ENCODE measurements at places on chromosomes 2 and 18.

DNA sequence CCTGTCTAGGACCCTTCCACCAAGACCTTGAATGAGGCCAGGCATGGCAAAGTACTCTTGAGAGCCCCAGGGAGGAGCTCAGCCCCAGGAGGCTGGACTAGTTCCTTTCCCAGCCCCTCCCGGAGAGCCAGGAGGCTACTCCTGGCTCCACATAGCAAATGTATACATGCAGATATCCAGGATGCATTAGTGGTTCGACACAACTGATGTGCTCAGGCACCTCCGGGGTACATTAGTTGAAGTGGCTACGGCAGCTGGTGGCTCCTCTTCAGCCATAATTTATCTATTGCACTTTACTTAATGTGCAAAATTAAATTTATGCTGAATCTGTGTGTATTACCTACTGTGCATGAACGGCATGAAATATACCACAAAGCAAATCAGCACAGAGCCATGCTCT is 182.8 kb upstream of the MEIS1 start:
- DNase-seq = no peak

DNA sequence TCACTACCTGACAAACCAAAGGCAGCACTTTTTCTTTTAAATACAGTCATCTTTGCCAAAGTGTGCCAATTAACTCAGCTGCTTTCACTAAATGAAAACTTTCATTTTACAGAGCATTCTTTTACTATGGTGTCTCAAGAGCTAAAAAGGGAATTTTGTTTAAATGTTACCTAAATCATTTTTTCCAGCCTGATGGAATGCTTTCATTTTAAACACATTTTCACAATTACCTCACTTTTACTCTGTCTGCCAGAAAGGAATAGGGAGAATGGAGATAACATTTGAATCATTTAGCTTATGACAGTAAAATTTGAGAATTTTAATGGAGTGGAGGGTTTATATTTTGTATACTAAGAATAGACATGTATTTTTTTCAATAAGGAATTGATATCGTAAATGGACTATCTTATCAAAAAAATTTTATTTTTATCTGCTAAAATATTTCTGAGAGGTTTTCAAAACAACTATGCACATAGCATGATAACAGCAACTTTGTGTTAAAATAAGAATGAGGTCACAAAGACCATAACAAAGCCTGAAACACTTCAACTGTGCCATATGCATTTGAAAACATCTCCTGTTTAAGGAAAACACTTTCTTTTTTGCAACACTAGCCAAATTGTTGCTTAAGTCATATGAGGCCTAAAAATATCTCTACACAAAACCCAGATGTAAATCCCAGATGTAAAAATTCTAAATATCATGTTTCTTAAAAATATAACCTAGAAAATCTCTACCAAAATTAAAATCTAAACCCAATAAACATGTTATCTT is 769.9 kb upstream of the FSHR start:
- no peak for DNase-seq

- DNase-seq = no peak
Observed at GRCh38 chr2:215554689-215555498, 119.0 kb upstream of the FN1 start.

GRCh38 chr2:35365859-35366258 is 989.7 kb upstream of the CRIM1 start:
- no peak for DNase-seq

GRCh38 chr2:583666-584065 is 93.5 kb downstream of the TMEM18 start:
- DNase-seq = no peak

DNA sequence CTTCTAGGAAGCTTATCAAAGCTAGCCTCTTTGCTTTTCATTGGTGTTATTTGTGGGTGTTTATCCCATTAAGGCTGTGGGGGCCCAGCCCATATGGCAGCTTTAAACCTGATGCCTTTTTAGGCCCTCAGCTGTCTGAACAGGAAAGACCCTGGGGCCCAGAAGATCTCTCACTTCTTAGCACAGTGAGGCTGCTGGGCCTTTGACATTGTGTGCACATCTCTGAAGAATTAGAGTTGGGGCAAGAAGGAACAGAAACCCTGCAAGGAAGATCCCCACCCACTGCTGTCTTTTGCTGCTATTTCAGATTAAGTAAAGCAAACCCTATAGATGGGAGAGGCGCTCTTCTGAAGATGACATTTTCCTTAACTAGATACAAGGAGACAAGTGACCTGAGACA is 250.0 kb downstream of the SMAD2 start:
- no peak for DNase-seq

DNA sequence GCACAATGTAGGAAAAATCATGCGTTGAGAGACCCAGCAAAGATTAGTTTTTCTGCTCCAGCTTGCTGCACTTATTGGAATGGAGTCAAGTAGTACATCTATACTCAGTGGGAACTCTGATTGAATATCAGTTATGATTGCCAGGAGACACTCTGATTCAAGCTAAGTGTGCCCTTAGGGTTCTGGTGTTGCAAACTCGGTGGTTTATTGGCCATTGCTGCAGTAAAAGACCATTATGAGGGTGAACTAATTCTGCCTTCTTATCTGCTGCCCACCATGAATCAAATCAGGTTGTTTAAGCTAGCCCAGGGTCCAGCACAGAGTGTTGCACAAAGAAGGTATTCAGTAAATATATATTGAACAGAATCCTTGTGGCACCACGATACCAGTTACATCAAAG is 74.8 kb upstream of the GLS start:
- no peak for DNase-seq

GRCh38 chr2:172901913-172902312 is 166.3 kb downstream of the RAPGEF4 start:
- no peak for DNase-seq

- DNase-seq = no peak
Observed at GRCh38 chr18:4405965-4406364, 49.1 kb downstream of the DLGAP1 start.

DNA sequence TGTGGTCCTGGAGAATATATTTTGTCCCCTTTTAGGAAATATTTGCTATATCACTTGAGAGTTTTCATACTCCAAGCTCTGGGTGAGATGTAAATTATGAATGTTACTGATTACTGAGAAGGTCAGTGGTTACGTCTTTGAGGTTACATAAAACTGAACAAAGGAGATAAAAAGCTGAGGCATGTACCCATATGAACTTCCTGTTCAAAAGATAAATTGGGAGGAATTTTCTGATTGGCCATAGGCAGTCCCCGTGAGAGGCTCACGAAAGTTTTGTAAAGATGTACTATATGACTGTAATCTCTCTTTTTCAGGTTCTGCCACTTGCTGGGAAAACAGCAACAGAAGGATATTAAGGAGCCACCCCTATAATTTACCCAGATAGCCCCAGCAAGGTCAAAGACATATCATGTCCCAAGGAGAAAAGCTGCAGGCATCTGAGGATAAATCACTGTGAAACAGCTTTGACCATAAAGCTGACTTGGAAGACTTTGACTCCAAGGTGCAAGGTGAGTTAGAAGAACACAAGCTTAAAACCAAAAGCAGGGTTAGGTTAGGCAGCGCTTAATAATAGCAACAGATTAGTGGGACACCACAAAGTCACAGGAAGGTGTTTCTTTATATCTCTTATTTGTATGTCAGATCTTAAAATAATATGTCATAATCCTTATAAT is 90.4 kb downstream of the OSBPL6 start:
- no peak for DNase-seq

DNA sequence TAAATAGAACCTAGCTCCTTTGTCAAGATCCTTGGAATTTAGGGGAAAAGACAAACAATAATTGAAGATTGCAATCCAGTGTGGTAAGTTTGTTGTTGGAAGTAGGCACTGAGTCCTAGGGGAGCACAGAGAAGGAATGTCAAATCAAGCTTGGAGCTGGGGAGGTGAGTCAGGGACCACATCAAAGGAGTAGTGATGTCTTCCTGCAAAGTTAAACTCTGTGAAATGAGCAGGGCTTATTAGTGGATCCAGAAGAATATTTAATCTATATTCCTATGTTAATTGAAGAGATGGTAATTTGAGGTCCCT is 41.7 kb upstream of the NABP1 start:
- DNase-seq = no peak

DNA sequence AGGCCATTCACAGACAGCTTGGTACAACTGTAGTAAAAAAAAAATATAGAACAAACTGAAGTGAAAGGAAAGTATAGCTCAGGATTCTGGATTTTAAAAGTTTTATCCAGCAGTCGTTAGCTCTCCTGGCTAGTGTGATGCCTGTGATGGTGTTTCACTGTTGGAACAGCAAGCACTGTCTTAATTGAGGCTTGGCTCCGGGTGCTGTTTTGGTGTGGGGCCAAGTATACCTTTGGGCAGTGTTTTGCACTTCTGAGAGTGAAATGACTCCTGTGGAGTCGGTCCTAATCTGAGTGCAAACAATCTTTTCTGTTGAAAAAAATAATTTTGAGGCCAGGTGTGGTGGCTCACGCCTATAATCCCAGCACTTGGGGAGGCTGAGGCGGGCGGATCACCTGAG is 28.7 kb upstream of the RAB1A start:
- no peak for DNase-seq

DNA sequence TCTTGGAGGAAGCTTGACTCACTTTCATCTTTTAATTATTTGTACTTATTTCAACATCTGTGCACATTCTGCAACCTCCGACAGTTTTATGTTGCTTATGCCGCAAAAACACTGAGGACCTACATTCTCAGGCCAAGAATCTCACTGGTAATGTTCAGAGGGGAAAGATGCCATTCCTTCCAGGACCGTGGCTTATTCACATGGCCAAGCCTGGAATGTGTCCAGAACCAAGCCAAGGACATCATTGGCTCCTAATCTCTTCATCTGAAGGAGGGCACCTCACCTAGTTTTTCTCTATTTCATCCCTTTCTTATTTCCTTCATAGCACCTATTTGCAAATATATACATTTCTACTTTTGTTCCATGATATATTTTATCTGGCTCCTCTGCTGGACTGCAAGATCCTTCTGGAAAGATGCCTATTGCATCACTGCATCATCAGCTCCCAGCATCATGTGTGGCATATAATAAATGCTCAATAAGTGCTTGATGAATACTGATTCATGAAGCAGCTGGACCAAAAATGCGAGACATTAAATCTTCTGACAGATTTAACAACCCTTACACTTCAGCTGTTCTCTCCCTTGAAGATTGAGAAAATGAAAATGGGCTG is 377.1 kb downstream of the TNS1 start:
- no peak for DNase-seq

DNA sequence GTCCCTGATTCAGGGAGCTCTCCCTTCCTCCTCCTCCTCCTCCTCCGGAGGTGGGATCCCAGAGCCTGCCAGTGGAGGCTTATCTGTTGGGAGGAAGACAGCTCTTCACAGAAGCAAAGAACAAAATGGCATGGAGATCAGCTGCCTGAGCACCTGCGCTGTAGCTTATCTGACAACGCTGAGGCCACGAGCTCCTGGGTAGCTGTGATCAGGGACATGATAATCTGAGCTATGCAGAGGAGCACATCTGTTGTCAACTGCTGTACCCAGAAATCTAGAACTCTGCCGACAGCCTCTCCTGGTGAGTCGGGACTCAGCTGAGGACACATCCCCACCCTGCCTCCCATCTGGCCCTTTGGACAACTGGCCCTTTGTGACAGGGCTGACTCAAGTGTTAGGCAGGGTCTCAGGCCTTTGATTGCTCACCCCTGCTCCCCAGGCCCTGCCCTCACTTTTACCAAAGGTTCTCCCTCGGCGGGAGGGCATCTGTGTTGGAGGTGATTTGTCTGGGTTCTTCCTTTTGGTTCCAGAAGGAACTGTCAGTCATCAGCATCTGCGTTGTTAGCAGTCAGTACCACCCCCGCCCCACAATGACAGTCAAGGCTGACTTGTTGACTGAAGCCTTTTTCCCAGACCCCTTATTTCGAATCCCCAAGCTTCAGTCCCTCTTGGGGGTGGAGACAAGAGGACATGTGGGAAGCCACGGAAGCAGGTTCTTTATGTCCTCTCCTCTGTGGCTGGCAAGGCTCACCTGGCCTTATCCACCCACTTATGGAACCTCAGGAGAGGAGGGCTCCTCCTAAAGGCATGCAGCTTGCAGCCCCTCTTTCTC is 5.9 kb upstream of the CNNM3 start:
- DNase-seq = no peak

DNA sequence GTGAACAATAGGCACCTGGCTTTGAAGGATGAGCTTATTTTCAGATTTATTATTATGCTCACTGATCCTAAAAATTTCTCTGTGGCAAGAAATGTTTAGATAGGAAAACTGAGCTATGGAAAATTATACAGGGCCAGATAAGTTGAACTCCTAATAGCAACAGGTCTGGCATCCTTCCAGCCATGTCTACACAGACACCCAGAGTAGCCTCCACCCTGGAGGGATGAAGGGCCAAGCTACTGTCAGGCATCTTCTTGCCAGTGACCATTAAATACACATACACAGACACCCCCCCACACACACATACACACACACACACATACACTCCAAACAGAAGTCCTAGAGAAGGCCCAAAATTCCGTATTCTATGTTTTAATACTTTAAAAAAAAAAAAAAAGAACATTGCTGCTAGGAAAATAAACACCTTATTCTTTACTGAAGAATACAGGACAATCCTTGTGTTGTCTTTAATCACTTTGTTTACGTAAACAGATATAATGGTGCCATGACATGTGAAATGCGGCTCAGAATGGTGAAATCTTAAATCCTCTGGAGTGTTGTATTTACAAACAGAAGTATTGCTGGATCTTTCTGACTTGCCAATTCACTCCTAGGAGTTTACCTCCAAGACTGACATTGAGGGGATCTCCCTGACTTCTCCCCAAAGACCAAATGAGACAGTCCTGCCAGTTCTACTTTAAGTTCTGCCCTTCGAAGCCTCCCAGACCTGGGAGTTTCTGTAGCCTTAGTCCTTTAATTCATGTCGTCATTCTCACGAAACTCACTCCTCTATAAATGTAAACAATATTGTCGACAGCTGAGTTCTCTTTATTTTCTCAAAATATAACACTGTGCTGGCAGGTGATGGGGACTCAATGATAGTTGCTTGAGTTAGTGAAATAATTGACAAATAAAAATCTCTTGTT is 163.1 kb downstream of the ANTXR1 start:
- DNase-seq = no peak

DNA sequence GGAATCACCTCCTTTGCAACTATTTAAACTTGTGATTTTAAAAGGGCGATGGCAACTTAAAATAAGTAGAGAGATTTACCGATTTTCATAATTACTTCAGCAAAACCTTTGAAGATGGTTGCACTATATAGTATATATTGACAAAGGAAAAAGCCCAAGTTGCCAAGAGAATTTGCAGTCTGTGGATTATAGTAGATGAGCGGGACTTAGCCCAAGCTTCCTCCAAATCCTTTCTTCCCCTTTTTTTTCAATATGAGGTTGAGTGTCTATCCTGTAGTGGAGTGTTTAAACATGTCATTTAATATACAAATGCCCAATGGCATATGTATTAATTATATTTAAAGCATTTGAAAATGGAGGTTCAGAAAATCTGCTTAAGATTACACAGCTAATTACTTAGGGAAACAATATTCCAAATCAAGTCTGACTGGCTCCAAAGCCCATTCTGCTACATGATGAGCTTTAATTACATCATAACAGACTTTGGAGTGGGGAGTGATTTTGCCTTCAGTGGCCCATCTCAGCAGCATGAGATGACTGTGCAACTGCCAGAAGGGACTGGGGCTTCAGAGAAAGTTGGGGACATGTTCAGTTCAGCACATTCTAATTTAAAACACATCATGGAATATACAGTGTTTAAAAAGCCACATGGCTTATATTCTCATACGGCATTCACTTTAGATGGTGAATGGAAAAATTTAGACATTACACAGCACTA is 73.2 kb downstream of the COL3A1 start:
- no peak for DNase-seq

Measured in 8988T (cell line).